ENCODE measurements at places on chromosomes 7 and 10.

- DNase-seq: no peak
Measured at GRCh38 chr10:3500408-3500856, 284.6 kb downstream of the KLF6 start.

DNA sequence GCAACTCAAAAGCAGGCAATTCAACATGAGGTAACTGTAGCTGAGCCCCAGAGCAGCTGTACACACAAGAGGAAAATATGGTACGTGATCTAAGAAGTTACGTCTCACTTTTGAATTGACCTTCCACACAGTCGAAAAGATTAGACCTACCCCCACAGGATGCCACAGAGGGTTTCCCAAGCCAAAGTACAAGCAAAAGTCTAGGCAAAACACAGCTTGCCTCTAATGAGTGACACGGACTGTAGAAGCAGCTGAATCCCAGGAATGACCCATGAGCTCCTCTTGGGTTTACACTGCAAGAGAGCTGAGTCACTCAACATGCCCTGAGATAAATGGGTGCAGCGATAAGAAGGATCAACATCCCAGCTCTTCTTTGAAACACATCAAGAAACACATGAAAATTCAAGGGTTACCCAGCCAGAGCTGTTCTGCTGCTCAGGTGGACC lies 9.8 kb downstream of the CREB3L2 start:
- no peak for DNase-seq

GRCh38 chr7:22307816-22308215 lies 49.1 kb downstream of the RAPGEF5 start:
- DNase-seq: no peak

DNA sequence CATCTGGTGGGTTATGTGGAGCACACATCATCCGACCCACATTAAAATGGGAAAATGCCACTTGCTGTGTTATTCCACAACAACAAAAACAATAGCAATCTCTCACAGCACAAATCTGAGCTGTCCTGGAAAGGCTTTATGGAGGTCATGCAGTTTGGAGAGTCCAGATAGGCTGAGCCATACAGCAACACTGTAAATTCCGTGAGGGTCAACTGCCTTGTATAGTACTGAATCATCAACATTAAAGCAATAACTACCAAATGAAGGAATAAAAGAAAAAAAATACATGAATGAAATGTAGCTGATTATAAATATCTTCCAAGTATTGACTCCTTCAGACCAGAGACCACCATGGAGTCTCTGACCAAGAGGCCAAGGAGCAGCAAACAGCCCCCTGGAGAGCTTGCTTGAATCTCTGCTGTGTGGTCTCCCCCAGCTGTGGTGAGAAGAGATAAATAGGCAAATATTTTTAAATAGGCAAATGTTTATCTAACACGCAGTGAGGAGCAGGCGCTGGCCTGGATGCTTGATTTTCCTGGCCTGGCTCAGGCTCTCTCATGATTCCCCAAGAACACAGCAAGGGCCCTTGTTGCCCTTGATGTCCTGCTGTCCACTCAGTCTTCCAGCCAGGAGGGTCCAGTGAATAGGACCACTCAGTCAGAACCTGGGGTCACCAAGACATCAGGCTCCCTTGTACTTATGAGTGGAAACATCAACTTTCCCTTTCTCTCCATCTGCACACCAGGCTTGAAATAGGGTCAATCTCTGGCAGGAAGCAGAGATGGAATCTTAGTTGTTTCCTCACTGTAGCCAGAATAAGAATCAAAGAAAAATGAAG lies 1021.3 kb downstream of the XPNPEP1 start:
- DNase-seq: no peak

DNA sequence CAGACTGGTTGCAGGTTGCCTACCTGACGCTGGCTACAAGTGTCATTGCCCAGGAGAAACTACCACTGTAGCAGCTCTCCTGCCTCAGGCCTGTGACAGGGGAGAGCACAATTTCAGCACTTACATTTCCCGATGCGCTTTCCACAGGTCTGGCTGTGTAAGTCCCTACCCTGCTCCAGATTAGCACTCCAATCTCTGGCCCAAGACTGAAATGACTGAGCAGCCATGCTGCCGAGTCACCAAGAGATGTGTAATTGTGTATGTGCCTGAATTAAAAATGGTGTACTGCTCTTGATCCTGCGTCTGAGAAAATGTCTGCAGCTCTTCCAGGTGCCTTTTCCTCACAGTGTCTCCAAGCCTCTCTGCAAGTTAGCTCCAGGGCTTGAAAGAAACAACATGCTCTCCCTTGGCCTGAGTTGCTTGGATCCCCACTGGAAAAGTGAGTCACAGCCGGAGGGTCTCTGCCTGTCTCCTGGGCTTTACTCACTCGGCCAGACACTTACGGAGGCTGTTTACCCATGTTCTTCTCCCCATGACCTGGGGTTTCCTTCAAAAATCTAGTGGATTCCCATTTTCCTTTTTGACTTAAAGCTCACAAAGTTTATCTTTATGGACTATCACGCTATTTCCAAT lies 1001.7 kb upstream of the KCND2 start:
- DNase-seq: no peak

GRCh38 chr10:126349676-126350075 lies 38.6 kb downstream of the ADAM12 start:
- DNase-seq: no peak
